Stimulated activated CD8-positive, alpha-beta memory T cell treated with anti-CD3 and anti-CD28 coated beads, Interleukin-7, amount 100 ng/mL, for 1 hour (primary cell): ENCODE measurements at places on chromosomes 2 and 18.

- no peak for DNase-seq
Measured at GRCh38 chr18:48230467-48231113, 178.6 kb downstream of the ZBTB7C start.

- no peak for DNase-seq
Measured at GRCh38 chr18:40013001-40013609, 1941.9 kb upstream of the PIK3C3 start.

- no peak for DNase-seq
Measured at GRCh38 chr2:3340144-3340543, 37.5 kb downstream of the EIPR1 start.

GRCh38 chr2:32622570-32623310 lies 5.1 kb upstream of the TTC27 start:
- DNase-seq = no peak

- no peak for DNase-seq
Measured at GRCh38 chr2:173993459-173993858, 28.3 kb upstream of the SP3 start.

DNA sequence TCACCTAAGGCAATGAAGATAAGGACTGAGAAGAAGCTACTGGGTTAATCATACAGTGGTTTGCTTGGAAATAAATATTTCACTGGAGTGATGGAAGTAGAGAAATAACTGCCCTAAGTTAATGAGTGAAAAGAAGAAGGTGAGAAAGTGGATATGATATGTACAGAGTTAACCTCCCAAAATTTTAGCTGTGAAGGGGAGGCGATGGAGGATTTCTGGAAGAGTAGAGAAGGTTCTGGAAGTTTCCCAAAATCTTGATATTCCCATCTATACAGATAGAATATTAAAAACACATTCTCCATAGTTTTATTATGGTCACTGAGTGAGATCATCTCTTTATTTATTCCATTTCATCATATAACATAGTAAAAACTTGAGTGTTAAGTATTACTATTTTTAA lies 296.6 kb upstream of the RGPD4 start:
- DNase-seq = no peak

DNA sequence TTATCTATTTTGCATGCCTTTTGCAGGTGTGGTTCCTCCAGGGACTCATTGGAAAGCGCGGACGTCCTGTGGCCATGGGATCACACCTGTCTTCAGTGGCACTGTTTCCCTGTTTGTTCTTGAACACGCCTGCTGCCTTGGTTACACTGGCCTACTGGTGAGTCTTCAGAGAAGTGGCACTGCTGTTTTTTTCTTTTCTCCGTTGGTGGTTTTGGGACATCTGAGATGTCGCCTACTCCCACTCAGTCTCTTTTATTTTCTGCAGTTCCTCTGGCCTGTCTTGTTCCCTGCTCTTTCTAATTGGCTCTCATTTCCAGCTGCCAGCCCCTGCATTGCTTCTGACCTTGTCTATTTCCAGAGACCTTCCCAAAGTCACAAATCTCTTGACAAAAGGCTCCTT lies 35.7 kb upstream of the POU3F3 start:
- DNase-seq = no peak

DNA sequence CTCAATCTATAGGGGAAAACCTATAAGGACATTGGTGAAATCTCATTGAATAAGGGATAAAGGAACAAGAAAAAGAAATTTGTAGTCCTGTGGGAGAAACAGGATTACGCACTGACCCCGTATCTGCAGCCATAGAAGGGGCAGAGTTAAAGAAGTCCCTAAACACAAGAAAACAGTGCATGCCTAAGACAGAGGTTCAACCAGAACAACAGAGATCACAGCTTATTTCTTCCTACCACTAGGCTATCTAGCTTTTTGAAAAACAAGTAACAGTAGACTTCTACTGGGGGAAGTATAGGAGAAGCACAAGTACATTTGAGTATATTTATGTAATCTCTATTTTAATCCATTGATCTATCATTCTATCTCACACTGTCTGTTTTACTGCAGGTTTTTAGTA lies 485.2 kb upstream of the REG3G start:
- no peak for DNase-seq

- DNase-seq = no peak
Measured at GRCh38 chr2:65407240-65407639, 25.2 kb downstream of the SPRED2 start.

DNA sequence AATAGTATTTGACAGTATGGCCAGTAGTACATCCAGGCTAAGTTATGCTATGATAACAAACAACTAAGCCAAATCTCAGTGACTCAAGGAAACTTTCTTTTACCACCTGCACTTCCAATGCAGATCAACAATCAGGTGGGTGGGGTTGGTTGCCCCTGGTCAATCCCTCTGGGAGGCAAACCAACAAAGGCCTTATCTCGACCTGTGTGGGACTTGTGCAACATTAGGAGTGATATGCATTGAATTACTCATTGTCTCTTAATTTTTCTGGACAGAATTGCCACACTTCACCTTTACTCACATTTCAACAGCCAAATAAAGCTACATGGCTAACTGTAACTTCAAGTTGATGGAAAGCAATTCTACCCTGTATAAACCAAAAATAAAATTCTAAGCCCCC lies 1049.3 kb upstream of the CDH2 start:
- no peak for DNase-seq

- DNase-seq = no peak
Measured at GRCh38 chr2:235406430-235406829, 87.4 kb upstream of the AGAP1 start.

DNA sequence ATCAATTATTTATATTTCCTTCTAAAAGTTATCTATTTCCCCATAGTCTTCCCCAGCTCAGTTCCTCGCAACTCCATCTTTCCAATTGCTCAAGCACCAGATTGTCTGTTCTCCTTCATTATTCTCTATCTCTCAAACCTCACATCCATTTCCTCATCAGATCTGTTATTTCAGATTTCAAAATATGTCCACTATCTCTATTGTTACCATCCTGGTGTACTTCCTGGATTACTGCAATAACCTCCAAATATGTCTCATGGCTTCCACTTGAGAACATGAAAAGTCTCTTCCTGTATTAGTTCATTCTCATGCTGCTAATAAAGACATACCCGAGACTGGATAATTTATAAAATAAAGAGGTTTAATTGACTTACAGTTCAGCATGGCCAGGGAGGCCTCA lies 641.7 kb upstream of the ZEB2 start:
- DNase-seq = no peak

GRCh38 chr2:235391921-235392615 lies 101.8 kb upstream of the AGAP1 start:
- no peak for DNase-seq

- DNase-seq = peak; percentile 81
Measured at GRCh38 chr2:218395826-218396687, 3.6 kb upstream of the CTDSP1 start.

DNA sequence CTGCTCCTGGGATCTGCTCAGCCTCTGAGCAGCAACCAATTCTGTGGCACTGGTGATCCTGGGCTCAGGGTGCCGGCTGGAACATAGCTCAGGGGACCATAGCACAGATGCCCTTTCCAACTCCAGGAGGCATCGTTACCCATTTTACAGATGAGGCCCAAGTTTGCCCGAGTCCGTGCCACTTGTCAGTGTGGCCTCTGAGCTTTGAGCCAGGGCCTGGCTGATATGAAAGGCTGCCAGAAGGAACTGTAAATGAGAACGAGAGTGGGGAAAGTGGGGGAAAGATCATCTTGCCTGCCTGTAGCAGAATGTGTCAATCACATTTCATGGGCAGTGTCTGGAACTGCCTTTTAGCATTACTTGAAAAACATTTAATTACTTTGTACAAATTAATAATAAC lies 23.3 kb upstream of the FOSL2 start:
- DNase-seq = no peak

GRCh38 chr2:145034511-145034910 lies 514.6 kb upstream of the ZEB2 start:
- no peak for DNase-seq

- no peak for DNase-seq
Measured at GRCh38 chr2:8528863-8529262, 153.0 kb upstream of the ID2 start.

- no peak for DNase-seq
Measured at GRCh38 chr2:37262522-37262921, 31.1 kb downstream of the NDUFAF7 start.

DNA sequence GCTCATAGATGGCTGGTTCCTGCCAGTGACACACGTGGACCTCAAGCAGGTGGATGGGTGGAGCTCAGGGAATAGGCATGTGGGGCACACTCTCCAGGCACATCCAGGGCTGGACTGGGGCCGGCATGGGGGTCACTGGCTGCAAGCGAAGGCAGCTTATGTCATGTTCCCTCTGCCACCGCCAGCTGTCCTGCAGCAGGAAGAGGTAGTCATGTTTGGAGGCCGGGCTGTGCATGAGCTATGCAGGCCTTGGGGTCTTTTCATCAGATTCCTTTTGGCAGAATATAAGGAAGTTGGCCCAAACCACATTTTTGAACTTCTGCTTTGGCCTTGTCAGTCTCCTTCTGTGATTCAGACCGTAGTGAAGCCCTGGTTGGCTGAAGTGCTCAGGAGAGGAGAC lies 61.5 kb downstream of the AGAP1 start:
- no peak for DNase-seq

DNA sequence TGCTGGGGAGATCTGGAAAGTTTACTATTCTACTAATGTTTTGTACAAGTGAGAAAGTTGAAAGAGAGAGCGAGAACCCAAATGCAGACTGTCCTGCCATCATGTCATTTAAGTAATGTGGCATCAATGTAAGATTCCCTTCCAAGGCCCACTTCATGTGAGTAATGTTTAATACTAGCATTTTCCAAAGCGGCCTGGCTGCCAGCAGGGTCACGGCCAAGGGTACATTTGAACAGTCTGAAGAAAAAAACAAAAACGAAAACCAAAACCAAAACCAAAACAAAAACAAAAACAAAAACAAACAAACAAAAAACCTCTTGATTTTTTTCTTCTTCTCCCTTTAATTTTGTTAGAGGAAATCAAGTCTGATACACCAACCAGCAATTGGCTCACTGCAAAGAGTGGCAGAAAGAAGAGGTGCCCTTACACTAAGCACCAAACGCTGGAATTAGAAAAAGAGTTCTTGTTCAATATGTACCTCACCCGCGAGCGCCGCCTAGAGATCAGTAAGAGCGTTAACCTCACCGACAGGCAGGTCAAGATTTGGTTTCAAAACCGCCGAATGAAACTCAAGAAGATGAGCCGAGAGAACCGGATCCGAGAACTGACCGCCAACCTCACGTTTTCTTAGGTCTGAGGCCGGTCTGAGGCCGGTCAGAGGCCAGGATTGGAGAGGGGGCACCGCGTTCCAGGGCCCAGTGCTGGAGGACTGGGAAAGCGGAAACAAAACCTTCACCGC lies 2.2 kb downstream of the HOXD10 start:
- DNase-seq = no peak

- DNase-seq = no peak
Measured at GRCh38 chr2:130864830-130865800, 28.4 kb downstream of the ARHGEF4 start.

DNA sequence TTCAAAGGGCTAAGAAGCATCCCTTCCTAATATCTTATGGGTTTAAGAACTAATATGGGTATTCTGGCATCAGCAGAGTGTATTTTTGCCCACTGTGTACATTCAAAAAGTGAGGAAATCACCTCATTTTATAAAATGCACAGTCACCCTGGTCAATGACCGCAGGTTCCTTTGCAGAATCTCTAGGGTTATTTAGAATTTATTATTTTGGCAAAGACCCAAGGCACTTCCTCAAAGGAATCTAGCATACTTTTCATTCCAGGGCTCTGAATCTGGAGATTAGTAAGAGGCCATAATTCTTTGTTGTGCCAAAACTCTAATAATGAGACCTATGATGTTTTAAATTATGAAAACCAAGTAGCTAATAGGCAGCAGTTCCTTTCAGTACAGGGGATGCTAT lies 27.2 kb upstream of the CDH2 start:
- DNase-seq = no peak

- DNase-seq = no peak
Measured at GRCh38 chr18:48885266-48885923, 65.4 kb downstream of the SMAD7 start.

- DNase-seq = no peak
Measured at GRCh38 chr2:204576362-204576979, 31.2 kb downstream of the PARD3B start.
